M059J (cell line): ENCODE measurements at places on chromosomes 4 and X.
A peak's percentile ranks its signal among the peaks of the same experiment; 100 is the strongest.

DNA sequence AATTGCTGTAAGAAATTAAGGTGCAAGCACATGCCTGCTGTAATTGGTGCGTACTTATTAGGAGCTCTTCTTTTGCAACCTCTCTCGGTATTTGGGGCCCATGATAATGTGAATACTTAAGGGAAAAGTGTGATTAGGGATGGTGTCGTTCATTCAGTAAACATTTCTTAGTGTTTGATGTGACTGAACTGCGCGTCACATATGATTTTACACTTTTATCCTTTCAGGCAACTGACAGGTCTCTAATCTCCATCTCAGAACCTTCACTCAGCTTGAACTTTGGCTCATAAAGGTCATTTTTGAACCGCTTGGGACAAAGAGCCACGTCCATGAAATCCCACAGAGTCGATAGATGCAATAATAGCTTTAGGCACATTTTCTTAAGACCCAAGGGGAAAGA, 612.1 kb upstream of the PITX2 start:
- no peak for DNase-seq

GRCh38 chr4:115219862-115220261, 106.4 kb upstream of the NDST4 start:
- no peak for DNase-seq

DNA sequence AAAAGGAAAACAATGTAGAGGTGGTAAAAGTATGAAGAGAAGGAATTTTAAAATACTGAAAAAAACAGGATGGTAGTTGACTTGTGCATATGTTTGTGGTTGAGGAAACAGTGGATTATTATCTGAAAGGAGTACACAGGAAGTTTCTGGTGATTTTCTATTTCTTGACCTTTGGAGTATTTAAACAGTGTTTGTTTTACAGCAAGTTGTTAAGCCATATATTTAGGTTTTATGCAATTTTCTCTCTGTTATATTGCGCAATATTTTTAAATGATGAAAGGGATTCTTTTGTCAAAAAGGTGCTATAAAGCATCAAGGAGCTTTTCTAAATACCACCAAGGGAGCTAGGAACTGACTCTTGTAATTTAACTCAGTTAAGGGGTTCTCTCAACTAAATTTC, 343.1 kb upstream of the MAOA start:
- DNase-seq, result no peak

- peak; percentile 8 for DNase-seq
Measured at GRCh38 chrX:83469551-83469950, 38.5 kb upstream of the POU3F4 start.

DNA sequence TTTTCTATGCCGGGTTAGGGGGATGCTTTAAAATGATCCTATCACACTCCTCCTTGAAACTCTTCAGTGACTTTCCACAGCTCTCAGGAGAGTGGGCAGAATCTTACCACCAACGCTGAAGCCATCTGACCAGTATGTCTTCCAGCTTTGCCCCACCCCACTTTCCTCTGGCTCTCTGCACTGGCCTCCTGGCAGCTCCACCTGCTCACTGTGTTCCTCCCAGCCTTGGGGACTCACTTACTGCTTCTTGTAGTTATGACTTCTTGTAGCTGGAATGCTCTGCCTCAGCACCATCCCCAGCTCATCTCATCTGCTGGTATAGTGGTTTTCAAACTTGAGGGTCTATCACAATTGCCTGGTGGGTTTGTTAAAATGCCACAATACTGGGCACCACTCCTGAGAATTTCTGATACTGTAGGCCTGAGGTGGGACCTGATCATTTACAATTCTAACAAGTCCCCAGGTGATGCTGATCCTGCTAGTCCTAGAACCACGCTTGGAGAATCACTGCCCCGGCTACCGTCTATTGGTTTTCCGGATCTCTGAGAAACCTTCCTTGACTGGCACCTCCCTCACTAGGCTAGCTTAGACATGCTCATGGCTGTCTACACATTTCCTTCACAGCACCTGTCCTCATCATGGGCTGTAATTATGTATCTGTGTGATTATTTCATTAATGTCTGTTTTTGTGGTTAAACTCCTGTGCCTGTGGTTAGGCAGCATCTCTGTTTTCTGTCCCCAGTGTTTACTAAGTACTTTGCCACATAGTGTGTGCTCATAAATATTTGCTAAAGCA, 152.2 kb downstream of the MGST2 start:
- DNase-seq, result no peak

- no peak for DNase-seq
Measured at GRCh38 chr4:620851-621261, 4.5 kb upstream of the PDE6B start.

DNA sequence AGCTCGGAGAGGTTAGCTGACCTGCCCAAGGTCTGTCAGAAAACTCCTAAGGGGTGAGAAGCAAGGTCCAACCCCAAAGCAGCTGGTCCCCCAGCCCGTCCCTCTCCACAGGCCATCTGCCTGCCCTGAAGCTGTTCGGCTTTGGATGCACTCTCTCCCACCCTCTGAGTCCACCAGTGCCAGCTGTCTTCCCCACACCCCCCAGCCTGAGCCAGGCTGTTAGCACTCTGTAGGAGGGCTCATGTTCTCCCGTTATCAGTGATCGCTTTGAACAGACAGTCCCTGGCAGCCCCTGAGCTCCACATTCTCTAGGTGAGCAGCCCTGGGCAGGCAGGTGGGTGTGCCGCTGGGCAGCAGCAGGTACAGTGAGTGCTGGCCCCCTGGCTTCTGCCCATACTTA, 16.0 kb downstream of the ZNF185 start:
- no peak for DNase-seq

- peak; percentile 97 for DNase-seq
Measured at GRCh38 chrX:65595460-65595876, 60.9 kb upstream of the LAS1L start.

- DNase-seq, result no peak
Measured at GRCh38 chrX:150408561-150408960, 45.4 kb downstream of the MAMLD1 start.

DNA sequence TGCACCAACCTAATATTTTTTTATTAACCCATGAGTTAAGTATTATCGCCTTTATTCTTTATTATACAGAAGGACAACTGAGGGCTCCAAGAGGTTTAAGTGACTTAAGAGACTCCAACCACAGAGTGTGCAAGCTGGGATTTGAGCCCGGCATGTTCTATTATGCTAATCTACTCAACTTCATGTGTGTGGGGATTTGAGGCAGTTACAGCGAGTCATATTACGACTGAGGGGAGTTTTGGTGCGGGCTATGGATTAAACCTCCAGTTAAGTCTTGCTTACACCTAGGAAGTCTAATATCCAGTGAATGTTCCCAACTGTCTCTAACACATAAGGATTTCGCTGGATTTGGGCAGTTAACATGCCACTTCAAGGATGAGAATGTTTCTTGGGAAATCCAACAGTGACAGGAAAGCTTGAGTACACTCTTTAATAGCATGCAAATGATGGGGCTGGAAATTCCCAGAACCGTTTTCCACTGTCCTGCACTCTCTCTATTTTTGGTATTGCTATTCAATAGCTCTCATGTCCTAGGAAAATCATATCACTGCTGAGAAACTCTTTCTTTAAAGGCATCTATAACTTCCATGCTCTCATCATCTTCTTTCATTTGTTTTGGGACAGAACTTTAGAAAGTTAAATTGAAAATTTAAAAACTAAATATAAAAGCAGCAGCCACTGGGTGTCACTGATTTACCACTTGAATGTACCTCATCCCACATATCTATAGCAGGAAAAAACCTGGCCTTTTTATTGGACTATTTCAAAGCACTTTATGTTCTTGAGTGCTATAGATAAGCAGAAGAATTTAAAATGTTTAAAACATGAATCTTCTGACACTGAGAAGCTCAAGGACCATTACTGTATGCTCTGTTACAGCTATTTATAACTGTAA, 165.1 kb upstream of the TTC29 start:
- no peak for DNase-seq

GRCh38 chrX:53440621-53441517, 6.7 kb upstream of the HSD17B10 start:
- DNase-seq, result peak; percentile 65

DNA sequence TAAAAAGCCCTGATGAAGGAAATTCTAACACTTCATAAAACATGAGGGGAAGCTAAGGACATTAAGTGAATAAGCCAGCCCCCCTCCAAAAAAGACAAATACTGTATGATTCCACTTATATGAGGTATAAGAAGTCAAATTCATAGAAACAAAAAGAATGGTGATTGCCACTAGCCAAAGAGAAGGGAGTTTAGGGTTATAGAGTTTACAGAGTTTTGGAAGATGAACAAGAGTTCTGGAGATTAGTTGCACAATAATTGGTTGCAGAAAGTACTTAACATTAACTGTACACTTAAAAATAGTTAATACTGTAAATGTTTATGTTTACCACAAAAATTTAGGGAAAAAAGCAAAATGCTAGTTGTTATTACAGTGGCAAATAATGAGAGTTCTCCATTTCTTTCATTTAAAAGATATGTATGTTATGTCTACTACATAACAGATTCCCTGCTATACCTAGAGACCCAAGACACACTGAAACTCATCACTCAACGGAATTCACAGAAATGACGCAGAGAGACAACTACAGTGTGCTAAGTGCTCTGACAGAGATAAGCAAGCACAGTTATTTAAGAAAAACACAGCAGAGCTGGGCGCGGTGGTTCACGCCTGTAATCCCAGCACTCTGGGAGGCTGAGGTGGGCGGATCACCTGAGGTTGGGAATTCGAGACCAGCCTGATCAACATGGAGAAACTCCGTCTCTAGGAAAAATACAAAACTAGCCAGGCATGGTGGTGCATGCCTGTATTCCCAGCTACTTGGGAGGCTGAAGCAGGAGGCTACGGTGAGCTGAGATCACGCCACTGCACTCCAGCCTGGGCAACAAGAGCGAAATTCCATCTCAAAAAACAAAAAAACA, 37.2 kb downstream of the EIF4E start:
- no peak for DNase-seq

GRCh38 chrX:18348047-18348446, 6.4 kb downstream of the SCML2 start:
- DNase-seq, result peak; percentile 65

DNA sequence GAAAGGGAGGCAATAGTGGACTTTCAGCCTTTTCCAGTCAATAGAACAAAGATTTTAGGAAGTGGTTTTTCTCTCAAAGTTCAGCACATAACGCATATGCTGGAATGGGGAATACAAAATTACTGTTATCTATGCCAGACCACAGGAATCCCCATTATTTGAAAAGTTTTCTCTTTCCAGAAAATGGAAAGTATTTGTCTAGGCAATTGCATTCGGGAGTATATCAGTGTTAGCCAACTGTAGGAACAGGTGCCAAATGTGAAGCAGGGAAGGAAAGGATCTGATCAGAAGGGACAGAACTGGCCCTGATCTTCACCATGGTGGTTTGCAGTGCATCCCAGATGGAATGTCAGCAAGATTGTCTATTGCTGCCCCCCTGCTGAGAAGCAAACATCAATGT, 213.6 kb downstream of the CPE start:
- peak; percentile 45 for DNase-seq

DNA sequence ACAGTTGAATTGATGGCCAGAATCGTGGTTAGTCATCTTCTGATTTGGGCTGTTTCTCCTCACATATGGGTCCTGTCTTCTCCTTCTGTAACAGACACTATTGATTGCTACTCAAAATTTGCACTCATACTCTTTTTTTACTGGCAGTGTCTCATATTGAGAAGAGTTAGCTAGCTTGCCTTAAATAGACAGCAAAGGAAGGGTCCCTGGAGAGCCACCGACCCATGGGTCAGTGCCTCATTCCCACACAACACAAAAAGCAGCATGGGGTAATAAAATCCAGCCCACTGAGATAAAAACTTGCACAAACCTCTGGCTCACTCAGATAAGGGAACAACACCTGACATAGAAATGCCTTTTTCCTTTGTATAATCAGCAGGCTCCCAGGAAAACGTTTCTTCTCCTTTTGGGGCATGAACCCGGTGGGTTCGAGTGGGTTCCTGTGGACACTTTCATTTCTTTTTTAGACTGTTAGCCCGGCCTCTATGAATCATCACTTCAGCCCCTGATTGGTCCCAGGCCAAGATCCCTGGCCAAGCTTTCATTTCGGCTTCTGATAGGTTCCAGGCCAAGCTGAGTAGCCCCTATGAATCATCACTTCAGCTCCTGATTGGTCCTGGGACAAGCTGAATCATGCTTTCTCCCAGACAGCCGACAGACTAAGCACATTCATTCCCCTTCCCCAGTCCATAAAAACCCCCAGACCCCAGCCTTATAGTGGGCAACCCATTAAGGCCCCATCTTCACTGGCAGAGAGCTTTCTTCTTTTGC, 408.1 kb downstream of the DCAF12L2 start:
- peak; percentile 1 for DNase-seq

GRCh38 chrX:153438532-153438931, 7.3 kb downstream of the TREX2 start:
- DNase-seq, result peak; percentile 37

- no peak for DNase-seq
Measured at GRCh38 chrX:21721195-21721594, 36.7 kb downstream of the SMPX start.

GRCh38 chr4:3285558-3286334, 7.1 kb upstream of the RGS12 start:
- DNase-seq, result peak; percentile 92
